Bronchial epithelial cell (primary cell): ENCODE measurements at places on chromosomes 16 and 17.
A peak's percentile ranks its signal among the peaks of the same experiment; 100 is the strongest.

DNA sequence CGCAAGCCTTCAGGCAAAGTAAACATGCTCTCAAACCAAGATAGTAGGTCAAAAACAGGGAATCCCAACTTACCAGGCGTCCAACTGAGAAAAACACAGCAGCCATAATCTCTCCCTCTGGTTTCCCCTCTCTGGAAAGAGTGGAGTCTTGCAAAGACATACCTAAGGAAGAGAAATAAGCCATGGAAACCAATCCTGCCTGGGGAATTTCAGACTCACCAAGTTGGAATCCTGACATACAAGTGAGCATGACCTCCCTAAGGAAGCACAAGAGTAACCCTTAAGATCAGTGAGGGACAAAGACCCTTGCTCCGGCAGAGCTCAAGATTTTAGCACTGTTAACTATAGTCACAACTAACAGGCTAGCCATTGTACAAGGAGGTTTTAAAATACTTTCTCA, 4.1 kb downstream of the ZNF624 start:
- no peak for DNase-seq

DNA sequence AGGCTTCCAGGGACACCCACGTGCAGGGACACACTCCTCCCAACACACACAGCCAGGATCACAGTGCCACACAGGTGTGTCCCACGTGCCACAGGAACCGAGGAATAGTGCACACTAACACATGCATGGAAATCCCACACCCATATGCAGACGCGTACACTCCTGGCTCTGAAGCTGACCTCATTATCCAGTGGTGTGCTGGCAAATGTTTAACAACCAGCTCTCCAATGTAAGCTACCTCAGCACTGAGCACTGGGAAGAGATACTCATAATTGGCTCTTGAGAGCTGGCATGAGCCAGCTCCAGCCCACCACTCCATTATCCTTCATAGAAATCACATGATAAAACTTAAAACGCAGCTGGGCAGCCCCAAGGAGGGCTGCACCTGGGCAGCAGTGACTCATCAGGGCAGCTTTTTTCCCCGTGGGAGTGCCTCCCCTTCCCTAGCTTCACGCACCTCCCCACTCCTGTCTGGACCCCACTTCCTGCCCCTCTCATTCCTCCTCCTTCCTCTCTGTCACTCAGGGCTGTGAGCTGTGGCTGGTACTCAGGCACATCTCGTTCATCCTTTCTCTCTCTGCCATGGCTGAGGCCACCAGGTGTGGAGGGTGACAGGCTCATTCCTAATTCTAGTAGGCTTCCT, 14.9 kb upstream of the TBX21 start:
- DNase-seq, result no peak

DNA sequence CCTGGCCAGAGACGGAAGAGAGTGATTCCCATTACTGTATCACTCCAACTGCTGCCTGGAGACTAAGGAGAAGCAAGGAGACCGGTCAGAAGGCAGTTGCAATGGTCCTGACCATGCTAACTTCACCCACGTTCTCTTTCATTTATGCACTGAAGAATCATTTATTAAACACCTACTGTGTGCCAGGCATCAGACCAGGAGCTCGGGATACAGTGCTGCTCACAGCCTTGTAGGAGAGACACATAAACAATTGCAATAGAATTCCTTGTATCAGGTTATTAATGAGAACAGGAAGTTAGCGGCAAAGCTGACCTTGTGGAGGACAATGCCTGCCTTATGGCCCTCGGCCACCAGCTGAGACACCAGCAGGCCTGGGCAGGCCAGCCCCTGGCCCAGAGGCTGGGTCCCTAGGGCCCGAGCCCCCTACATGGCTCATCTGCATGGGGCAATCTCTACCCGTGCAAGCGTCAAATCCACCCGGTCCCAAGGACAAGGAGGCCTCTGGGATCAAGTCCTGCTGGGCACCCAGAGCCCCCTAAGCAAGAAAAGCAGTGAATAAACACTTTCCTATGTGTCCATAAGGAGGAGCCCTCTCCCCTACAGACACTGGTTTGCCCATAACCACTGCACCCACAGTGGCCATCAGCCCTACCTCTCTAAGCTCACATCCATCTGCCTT, 8.6 kb upstream of the ENPP7 start:
- no peak for DNase-seq

GRCh38 chr16:30813821-30814189, 26.8 kb upstream of the ZNF629 start:
- no peak for DNase-seq

DNA sequence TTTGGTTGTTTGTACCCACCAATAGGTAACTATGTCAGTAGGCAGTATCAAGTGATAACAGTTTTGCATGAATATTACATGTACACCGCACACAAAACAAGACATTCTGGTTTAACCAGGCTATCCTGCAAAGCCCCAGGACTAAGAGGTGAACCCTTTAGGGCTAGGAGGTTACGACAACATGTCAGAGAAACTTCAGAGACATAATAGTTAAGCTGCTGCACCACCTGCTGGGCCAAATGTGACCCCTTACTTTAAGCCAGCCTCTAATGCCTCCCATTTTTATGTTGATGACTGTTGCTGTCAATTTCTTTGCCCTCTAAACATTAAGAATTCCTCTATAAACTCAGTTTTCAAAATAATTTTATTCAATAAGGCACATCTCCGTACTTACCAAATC, 15.4 kb downstream of the SRP68 start:
- DNase-seq, result peak; percentile 45

DNA sequence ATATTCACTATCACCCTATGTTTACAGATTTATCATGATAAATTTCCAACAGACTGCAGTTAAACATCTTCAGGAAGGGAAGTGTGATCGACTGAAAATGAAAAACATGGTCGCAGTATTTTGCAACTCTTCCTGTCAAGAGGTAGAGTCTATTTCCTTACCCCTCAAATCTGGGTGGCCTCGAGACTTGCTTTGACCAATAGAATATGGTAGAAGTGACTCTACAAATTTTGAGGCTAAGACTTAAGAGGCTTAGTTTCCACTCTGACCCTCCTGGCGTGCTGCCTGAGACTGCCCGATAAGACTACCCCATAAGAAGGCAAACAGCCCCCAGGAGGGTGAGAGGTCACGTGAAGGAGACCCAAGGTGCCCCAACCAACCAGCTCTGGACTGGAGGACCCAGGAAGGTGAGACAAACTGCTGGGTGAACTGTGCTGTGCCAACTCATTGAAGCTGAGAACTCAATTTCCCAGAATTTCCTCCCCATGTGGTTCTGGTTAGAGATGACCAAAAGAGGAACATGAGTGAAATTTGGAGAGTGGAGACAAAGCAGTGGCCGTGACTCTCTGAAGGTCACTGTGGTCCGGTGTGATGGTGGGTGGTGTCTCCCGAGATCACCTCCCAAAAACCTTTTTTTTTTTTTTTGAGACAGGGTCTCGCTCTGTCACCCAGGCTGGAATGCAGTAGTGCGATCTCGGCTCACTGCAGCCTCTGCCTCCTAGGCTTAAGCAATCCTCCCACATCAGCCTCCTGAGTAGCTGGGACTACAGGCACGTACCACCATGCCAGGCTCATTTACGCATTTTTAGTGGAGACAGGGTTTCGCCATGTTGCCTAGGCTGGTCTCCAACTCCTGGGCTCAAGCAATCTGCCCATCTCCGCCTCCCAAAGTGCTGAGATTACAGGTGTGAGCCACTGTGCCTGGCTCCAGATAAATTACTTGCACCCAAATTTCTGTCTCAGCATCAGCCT, 38.2 kb upstream of the LITAF start:
- DNase-seq, result no peak

- DNase-seq, result peak; percentile 44
These were observed 337.8 kb upstream of the CDH5 start for GRCh38 chr16:66028510-66029216.

- DNase-seq, result no peak
These were observed 18.5 kb upstream of the DNAJA2 start for GRCh38 chr16:46991729-46992704.

GRCh38 chr16:1002399-1003166, 21.0 kb downstream of the SOX8 start:
- DNase-seq, result no peak

GRCh38 chr16:89366561-89367537, 123.5 kb downstream of the ANKRD11 start:
- peak; percentile 87 for DNase-seq

DNA sequence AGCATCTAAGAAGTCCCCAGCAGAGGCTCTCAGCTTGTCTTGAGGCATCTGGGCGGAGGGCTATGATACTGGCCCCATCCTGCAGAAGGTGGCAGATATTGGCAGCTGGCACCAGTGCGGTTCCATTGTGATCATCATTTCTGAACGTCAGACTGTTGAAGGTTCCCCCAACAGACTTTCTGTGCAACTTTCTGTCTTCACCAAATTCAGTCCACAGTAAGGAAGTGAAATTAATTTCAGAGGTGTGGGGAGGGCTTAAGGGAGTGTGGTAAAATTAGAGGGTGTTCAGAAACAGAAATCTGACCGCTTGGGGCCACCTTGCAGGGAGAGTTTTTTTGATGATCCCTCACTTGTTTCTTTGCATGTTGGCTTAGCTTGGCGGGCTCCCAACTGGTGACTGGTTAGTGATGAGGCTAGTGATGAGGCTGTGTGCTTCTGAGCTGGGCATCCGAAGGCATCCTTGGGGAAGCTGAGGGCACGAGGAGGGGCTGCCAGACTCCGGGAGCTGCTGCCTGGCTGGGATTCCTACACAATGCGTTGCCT, at the start of gene CIITA:
CIITA (plus strand) TSS at position 404 of the 543 bp plus-strand sequence; CDS start at position 533, 129 bp downstream.
- peak; percentile 93 for DNase-seq

GRCh38 chr17:31493656-31494155, 102.2 kb downstream of the RAB11FIP4 start:
- DNase-seq, result no peak

GRCh38 chr17:56678249-56679114, 85.0 kb downstream of the NOG start:
- DNase-seq, result no peak

DNA sequence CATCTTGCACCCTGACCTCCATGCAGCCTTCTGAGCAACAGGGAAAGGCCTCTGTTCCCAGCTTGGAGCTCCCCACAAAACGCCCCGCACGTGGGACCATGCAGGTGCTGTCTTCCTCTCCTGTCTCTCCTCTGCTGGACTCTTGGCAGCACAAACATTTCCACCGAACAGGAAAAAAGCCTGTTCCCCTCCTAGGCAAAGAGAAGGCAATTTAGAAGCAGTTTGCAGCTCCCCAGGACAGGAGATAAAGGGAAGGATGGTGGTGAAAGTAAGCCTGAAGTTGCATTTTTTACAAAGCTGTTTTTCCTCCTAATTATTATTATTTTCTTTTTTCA, 7.7 kb upstream of the CIBAR2 start:
- DNase-seq, result no peak

DNA sequence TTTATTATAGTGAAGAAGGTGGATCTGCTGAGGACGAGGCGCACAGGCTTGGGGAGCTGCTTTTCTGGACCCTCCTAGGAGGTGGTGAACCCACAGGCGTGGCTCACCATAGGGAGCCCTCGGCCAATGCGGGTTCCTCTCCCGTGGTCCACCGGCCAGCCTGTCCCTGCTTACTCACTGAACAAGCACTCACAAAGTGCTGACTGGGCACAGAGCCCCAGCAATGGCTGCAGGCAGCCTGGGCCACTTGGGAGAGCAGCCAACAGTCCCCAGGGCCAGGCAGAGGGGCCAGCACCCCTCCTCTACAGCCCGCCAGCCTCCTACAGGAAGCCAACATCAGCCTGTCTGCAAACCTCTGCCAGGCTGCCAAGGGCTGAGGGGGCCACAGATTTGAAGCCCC, 19.1 kb upstream of the NCBP3 start:
- DNase-seq, result peak; percentile 13

DNA sequence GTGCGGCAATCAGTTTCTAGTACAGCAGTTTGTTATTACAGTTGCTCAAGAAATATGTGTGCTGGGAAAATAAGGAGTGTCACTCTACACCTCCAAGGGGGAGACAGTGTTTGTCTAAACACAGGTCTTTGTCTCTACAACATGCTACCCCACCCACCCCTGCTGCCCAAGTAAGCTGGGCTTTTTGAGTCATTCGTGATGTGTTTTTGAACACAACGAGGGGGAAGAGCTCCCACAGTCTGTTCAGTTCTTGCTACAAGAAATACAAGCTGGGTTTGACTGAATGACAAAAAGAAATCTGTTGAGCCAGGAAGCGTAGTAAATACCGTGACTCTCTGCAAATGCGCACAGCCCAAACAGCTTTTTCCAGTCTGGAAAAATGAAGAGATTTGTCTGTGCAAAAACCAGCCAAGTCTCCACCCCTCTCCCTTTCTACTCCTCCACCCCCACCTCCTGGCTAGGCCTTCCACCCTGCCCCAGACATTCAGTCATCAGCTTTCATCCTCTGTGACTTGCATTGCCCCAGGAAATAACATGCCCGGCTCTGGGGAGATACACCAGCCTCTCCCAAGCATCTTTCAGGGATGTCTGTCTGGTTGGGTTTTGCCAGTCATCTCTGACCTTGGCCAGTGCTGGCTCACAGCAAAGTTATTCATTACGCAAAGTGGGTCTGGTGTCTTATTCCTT, 25.7 kb downstream of the CHD9 start:
- peak; percentile 95 for DNase-seq

GRCh38 chr16:72785171-72785570, 262.8 kb downstream of the ZFHX3 start:
- DNase-seq, result no peak

- DNase-seq, result peak; percentile 14
These were observed 488 bp downstream of the SPSB3 start for GRCh38 chr16:1781758-1782407.

DNA sequence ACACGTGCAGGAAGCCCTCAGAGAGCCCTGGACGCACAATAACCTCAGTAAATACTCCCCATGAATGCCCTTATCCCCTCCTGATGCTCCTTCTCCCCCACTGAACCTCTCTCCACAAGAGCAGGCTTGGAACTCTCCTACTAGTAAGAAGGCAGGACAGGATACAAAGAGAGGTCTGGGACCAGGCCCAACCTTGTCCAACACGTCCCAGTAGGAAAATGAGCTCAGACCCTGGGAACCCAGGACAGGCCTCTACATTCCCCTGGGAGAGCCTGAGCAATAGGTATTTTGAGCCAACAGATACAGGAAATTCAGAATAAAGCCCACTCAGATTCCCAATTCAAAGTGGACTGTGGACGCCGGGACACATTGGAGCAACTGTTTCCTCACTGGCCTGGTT, 19.2 kb downstream of the ZNF423 start:
- no peak for DNase-seq

DNA sequence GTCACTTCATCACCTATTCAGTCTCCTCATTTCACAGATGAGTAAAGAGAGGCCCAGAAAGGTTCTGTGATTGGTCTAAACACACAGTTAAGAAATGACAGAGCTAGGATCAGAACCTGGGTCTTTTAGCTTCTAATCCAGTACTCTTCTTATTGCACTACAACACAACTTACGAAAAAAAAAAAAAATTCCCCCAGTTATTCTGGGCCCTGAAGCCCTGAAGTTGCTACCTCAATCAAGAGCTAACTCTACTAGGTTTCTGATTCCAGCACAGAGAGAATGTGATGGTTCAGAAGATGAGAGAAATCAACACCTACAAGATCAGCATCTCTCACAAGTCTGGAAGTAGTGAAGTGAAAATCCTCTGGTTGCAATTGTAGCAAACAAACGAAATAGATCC, 37.3 kb downstream of the GRB7 start:
- DNase-seq, result no peak

DNA sequence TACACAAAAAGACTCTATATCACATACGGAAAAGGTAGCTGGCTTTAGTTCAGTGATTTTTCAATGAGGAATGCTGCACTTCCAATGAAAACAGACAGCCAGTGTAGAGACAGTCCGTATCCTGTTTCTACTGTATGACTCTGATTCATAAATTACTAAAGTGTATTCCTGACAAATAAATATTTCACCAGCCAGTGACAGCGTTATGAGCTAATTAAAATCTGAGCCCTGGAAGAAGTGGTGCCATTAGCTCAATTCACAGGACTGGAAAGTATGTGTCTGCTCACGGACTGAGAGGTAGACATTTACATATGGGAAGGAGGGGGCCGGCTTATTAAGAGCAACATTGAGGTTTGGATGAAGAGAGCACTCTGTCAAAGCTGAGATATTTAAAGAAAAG, 207.9 kb upstream of the RBFOX1 start:
- DNase-seq, result no peak
